GM20000 (cell line): ENCODE measurements at places on chromosomes 4 and X.

DNA sequence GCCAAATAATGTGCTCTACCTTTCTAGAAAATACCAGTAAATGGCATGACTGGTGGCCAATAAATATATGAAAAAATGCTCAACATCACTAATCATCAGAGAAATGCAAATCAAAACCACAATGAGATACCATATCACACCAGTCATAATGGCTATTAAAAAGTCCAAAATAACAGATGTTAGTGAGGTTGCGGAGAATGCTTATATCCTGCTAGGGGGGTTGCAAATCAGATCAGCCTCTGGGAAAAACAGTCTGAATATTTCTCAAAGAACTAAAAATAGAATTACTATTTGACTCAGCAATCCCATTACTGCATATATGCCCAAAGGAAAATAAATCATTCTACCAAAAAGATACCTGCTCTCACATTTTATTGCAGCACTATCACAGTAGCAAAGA lies 115.1 kb downstream of the RASGEF1B start:
- no peak for DNase-seq

- DNase-seq, result no peak
Measured at GRCh38 chr4:8348071-8348470, 78.5 kb downstream of the HTRA3 start.

GRCh38 chrX:150880808-150881165 lies 17.7 kb downstream of the CD99L2 start:
- DNase-seq, result no peak

- DNase-seq, result no peak
Measured at GRCh38 chrX:150602296-150602695, 33.9 kb downstream of the MTM1 start.

DNA sequence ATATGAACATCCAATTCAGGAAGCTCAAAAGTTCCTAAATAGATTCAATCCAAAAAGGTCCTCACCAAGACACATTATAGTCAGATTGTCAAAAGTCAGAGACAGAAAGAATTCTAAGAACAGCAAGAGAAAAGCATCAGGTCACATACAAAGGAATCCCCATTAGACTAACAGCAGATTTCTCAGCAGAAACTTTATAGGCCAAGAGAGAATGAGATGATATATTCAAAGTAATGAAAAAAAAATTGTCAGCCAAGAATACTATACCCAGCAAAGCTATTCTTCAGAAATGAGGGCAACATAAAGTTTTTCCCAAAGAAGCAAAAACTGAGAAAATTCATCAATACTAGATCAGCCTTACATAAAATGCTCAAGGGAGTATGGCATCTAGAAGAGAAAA lies 106.6 kb upstream of the SH3RF1 start:
- no peak for DNase-seq

DNA sequence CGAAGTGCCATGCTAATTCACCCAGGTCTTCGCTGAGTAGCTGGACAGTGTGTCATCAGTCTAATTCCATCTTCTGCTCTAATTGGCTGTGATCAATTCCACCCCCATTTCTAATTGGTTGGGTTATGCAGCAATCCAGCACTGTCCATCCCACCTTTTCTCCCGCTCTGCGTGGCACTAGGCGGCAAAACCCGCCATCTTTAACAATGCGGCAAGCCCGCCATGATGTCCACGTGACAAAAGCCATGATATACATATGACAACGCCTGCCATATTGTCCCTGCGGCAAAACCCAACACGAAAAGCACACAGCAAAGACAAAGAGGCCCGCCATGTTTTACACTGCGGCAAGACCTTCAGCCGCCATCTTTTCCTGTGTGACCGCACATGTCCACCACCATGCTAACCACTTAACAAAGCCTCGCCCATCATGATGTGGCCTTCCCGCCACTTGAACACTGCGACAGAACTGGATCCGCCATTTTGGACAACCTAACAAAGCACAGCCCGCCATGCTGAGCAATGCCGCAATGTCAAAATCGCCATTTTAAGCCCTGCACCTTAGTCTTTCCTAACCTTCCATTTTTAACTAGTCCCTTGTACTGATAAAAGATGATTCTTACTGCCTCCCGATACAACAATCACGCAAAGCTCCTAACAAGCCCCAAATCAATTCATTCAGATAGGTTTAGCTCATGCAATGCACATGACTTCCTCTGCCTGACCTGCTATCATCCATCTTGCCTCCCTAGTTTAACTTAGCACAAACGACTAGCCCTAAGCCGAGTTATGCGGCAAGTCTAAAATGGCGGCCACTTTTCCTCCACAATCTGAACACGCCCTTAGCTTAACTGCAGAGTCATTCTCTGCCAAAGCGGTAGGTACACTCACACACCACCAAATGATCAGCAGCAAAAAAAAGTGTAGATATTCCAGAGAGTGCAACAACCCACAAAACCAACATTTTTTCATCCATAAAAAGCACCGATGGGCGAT lies 288.3 kb downstream of the CHIC1 start:
- no peak for DNase-seq

DNA sequence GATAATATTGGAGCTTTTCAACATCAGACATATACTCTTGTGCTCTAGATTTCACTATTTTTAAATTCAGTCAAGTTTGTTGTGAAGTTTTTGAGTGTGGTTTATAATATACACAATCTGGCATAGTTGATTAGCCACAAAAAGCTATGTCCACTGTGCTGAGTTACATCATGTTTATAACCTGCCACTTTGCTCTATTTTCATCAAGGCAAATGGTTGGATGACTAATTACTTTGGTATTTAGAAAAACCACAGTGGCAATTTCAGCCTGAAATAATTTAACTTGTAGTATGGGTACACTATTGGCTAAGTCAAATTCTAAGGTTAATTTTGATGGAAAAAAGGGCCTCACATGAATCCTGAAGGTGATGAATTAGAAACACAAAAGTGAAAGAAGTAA lies 262.6 kb downstream of the C4orf33 start:
- DNase-seq, result no peak

DNA sequence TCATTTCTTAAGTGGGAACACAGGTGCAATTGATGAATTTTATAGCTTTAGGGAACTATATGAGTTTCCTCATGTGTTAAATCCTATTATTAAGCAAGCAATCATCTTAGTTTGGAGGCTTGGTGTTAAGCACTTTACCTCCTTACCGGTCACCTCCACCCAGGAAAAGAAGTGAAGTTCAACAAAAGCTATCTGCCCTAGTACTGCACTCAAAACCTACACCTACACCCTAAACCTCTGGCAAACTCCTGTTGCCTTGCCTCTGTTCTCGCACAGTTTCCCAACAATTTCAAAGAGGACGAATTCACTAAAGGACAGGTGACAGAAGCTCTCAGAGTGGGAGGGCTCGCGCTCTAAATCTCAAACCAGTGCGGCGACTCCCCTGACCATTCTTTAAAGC lies 85.7 kb upstream of the TENT5D start:
- DNase-seq, result no peak

- no peak for DNase-seq
Measured at GRCh38 chrX:137118136-137118535, 84.3 kb upstream of the GPR101 start.

- DNase-seq, result peak; percentile 16
Measured at GRCh38 chr4:69689599-69689998, 36.6 kb upstream of the UGT2A1 start.

DNA sequence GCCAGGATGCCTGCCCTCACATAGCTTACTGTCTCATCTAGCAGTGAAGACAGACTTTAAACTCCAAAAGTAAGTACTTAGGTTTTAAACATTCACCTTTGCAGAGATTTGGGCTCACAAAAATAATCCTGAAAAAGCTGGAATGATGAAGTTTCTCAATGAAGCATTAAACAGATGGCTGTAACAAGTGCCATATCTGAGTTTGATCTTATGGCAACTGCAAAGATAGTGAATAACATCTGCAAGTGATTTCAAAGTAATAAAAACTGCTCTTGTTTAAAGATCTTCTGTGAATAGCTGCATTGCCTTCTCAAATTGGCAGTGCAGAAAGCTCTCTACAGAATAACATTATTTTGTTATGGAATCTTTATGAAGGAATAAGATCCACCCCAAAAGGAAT lies 271.2 kb upstream of the SMIM31 start:
- DNase-seq, result no peak

DNA sequence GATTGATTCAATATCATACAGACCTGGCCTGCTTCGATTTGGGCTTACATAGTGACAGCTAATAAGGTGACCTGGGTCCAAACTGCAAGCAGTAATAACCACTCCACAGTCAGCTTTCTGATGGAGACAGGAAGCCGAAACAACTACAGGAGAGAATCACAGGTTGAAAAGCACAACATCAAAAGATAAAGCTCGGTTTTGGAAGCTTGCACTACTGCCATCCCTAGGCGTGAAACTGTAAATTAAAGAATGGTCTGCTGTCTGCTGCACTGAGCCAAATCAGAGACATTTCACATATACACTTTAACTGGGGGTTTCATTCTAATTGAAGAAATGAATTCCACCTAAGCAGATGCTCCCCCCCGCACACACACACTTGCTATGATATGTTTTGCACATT lies 116.3 kb downstream of the DHX15 start:
- DNase-seq, result no peak
